Progenitor cell of endocrine pancreas (in vitro differentiated cells): ENCODE measurements at places on chromosomes 13 and 19. TPM values are rescaled to one million over a fixed set of nuclear protein-coding genes. Genes with fewer than 3 reads are reported as not detected.
A peak's percentile ranks its signal among the peaks of the same experiment; 100 is the strongest.

- no peak for DNase-seq
Measured at GRCh38 chr13:112034231-112034630, 32.7 kb upstream of the SOX1 start.

The CHMP2A gene
- total RNA-seq, result 72.2 and 81.5 TPM in 2 replicates

GRCh38 chr13:40376296-40376849 lies 290.1 kb downstream of the FOXO1 start:
- DNase-seq, result no peak

- DNase-seq, result no peak
Measured at GRCh38 chr19:2478756-2479555, 3.0 kb downstream of the GADD45B start.

DNA sequence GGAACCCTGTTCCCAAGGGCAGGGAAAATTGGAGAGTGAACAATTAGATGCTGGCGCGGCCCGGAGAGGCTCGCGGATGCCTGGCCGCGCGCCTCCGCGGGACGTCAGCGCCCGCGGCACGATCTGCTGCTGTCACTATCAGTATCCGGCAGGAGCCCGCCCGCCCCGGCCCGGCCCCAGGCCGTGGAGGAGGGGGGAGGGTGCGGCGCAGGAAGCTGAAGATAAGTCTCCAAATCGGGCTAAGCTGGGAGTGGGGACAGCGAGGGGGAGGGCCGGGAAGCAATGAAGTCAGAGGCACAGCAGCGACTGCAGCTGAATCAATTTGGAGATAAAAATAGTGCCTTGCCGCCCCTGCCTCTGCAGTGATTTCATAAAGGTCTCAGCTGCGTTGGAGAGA lies 441.5 kb upstream of the KLF12 start:
- DNase-seq, result peak; percentile 38

DNA sequence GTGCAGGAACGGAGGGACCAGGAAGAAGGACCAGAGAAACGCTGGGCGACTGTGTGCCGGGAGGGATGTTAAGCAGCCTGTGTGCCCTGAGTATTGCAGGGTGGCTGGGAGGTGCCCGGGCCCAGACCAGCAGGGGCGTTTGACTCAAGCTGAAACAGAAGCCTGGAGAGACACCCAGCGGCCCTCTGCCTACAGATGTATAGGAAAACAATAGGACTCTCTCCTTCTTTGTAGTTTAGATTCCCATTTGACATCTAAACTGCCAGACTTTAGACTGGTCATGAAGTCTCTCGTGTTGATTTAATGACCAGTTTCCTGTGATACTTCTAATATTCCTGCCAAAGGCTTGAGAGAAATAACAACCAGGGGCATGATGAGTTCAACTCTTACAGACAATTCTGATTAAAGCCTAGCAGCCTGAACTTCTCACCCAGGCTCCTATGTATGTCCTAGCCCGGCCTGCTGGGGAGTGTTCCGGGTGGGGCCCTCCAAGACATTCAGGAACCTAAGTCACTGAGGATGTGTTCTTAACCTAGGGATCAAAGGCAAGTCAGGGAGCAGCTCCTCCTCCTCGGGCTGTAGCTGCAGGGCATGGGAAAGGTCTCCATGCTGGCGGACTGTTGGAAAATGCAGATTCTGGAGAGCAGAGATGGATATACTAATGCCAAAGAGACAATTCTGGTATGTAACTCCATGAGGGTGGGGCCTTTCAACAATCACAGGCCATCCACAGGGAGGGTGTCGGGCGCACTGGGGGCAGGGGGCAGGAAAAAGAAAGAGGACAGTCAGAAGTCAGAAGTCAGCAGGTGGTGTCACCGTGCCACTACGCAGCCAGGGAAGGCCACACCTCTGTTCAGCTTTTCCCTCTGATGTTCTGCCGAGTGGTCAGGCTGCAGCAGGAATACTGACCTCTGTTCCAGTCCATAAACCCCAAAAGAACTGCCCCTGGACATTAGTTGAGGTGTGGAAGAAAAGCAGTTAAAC lies 131.8 kb downstream of the STARD13 start:
- no peak for DNase-seq

GRCh38 chr19:22783651-22784410 lies at the start of gene ZNF99:
Gene ZNF99, minus strand, starts transcription at chr19:22784151. Its CDS starts 135 bp downstream, at chr19:22784016.
- DNase-seq, result no peak

The MEIOSIN gene
- total RNA-seq, result not detected in 2 replicates

GRCh38 chr19:28466107-28467045 lies 746.6 kb downstream of the UQCRFS1 start:
- DNase-seq, result peak; percentile 61

DNA sequence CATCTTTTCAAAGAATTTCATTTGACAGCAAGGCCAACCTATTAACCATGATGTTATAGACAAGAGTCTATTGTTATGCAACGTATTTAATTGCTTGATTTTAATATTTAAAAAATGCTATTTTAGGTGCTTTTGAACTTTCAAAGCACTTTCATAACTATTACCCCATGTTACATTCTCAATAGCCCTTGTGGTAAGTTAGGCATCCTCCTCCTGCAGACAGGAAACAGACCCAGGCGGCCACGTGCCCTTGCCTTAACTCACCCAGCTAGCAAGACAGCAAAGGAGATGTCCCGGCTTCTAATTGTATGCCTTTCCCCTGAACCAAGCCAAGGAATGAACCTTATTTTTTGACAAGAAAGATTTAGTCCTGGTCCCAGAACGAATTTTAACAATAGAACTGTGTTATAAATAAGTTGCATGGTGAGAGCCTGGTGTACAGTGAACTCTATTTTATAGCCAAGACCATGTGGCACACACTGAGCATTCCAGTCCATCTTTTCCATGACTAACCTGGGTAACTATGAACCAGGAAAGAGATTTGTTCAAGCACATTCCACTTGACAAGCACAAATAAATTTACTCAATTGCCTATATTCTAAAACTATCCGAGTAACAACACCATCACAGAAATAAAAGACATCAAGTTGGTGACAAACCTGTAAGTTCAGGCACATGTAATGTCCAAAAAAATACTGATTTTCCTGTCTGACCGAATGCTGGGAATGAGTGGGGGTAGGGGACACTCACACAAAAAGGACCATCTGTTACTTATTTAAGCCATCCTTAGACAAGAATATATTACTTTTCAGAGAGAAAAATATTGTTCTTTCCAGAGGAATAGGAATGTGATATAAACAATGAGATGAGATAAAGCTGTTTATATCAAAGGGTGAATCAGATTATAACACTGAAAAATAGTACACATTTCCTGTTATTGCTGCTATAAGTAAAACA lies 163.0 kb downstream of the EFNB2 start:
- no peak for DNase-seq

DNA sequence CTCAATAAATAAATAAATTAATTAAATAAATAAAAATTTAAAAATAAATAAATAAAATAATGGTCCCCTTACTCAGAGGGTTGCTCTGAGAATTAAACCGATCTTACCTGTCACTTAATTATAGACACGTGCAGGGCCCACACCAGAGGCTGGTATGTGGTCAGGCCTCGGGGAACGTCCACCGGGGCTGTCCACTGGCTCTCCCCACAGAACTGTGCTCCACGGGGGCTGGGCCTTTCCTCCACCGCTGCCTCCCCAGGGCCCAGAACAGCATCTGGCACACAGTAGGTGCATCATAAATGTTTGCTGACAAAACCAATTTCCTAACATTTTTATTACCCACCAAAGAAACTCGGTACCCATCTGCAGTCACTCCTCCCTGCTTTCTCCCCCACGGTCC lies 69.2 kb downstream of the CEBPG start:
- DNase-seq, result no peak

The SMAD9 gene
- 10.5 and 11.1 TPM in 2 replicates for total RNA-seq

The ZNF564 gene
- 18.9 and 23.1 TPM in 2 replicates for total RNA-seq

The TYK2 gene
- total RNA-seq, result 147 and 148 TPM in 2 replicates

GRCh38 chr19:18845961-18846360 lies 14.2 kb downstream of the UPF1 start:
- no peak for DNase-seq

DNA sequence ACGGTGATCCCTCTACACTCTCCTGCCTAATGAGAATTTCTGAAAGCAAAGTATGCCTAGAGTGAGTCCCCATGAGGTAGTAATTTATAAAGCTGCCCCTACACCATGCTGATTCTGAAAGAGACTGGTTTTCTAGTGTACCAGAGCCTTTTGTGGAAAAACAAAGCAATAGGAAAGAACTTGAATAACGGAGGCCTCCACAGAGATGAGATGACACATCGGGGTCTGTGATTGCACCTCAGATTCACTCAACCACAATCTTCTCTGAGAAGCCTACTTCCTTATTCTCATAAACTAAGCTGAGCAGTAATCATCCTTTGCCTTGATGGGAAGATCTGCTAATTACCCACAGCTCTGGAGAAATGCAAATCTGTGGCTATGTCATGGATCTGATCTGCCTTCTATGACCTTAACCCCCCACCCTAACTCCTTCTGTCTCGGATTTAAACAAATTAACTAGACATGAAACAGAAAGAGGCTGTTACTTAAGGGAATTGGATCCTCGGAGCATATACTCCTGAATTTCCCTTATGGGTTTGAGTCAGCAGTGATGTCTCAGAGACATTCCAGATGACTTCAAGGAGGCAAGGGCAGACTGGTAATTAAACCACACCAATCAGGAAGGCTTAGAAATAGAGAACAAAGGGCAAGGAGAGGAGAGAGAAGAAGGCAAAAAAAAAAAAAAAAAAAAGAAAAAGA lies 128.0 kb downstream of the DCT start:
- DNase-seq, result no peak

GRCh38 chr13:19984430-19985218 lies 26.1 kb downstream of the ZMYM2 start:
- DNase-seq, result no peak

DNA sequence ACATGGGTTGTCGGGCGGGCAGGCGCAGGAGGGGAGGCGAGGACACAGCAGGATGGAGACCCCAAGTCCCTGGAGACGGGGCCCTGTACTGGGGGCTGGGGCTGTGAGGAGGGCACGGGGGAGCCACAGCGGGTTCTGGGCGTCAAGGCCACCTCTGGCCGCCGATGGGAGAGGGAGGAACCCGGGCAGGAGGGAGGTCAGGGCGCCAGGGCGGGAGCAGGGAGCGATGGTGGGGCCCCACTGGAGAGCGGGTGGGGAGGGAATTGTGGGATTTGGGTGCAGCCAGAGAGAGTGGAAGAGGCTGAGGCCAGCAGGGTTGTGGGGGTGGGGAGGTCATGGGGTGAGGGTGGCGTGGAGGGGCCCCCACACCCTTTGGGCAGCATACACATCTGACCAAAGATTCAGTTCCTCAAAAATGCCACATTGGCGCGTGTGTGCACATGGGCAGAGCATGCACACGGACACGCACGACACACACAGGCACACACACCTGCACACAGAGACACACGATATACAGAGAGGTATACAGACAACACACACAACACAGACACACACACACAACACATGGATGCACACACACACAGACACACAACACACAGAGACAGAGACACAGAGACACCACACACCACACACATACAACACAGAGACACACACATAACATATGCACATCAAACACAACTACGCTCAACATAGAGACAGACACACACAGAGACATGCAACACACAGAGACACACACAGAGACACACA lies 54.9 kb downstream of the AP1M1 start:
- no peak for DNase-seq

DNA sequence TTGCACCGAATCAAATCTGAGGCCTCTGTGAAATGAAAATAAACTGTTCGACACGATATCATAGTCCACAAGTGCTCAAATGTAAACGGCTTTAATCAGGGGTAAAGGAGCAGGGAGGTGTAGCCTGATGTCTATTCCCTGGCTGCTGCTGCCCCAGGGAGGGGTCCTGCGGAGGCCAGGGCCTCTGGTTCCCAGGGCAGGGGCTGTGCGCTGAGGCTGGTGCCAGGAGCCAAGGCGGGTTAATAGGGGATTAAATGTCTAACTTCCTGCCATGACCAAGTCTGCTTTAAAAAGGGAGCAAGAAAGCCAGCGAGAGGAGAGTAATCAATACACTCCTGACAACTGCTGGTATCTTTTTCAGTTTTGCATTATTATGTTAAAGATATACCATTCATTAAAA lies 59.4 kb downstream of the ZNF536 start:
- DNase-seq, result no peak

GRCh38 chr13:44685641-44686040 lies 109.5 kb upstream of the TSC22D1 start:
- no peak for DNase-seq

DNA sequence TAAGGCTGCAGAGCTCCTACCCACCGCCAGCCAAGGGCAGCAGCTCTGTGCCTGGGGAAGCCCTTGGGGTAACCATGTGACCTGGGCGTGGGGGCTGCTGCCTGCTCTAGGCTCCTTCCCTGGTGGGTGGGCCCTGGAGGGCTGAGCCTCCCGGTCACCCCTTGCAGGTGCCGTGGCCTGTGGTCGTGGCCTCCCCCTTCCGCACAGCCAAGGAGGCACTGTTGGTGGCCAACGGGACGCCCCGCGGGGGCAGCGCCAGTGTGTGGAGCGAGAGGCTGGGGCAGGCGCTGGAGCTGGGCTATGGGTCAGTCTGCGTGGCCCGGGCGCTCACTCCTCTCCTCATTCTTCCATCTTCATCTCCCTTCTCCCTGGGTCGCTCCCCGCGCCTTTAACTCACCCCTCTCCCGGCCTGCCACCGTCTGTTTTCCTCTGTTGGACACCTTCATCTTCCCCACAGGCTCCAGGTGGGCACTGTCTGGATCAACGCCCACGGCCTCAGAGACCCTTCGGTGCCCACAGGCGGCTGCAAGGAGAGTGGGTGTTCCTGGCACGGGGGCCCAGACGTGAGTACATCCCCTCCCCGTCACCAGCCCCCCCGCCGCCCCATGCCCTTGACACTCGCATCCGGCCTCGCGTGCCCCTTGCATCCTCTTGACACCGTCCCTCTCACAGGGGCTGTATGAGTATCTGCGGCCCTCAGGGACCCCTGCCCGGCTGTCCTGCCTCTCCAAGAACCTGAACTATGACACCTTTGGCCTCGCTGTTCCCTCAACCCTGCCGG lies 9.9 kb upstream of the FLT3LG start:
- no peak for DNase-seq

DNA sequence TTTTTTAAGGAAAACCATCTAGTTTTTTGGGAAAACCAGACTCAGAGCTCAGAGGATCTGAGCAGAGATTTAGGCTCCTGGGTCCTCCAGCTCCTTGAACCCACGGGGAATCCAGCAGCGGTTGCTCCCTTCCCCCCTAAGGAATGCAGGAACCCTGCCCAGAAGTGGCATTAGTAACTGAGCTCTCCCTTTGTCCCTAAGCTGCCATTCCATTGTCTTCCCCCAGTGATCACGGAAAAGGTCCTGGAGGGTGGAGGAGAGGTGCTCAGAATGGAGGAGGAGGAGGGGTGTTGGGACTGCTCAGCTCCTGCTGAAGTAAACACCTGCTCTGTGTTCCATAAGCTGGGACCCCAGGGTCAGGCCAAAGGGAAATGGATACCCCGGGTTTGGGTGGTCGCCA lies 16.8 kb upstream of the OR1M1 start:
- DNase-seq, result no peak

The KLK7 gene
- total RNA-seq, result not detected in 2 replicates

The IL11 gene
- total RNA-seq, result 2.2 and 2.8 TPM in 2 replicates

The ZSCAN4 gene
- not detected in 2 replicates for total RNA-seq

GRCh38 chr19:28313633-28314032 lies 899.3 kb downstream of the UQCRFS1 start:
- no peak for DNase-seq
